ENCODE measurements at places on chromosomes 11 and 22.

DNA sequence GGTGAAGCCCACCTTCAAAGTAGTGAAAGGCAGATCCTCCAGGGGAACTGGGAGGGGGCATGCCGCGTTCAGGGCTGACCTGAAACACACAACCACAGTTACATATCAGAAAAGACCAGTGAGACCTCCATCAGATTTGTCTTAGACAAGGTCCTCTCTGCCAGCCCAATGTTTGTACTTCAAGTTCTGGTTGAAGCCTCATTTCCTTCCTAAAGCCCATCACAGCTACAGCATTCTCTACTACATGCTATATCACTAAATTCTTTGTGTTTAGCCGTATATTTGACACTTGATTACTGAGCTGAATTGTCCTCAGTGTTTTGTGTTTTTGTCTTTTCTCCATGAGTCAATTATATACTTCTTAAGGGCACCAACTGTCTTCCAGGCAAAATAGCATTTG, 40.1 kb downstream of the PI4KA start:
- no peak for DNase-seq

DNA sequence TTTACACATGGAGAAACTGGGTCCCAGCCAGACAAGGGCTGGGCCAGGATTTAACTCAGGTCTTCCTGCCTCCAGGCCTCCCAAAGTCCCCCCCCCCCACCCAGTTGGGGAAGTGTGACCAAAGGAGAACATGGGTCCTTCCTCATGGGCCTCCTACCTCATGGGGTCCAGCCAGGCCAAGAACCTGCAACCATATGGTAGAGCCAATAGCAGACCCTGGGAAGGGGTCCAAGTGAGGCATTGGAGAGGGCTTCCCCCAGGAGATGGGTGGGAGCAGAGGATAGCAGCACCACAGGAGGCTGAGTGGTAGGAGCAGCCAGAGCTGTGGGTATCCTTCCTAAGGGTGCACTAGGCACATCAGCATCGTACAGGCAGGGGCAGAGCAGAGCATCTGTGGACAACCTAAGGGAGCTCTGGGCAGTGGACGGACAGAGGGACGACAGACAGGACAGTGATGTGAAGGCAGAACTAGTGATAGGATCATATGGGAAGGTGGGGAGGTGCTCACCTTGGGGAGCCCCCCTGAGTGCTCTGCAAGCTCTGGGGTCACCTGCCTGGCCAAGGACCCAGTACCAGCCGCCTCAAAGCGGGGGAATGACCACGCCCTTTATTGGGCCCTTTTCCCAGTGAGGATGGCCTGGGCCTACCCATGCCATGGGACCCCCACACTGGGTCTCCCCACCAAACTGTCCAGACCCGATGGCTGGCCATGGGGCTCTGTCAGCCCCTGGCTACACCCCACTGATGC, 4.5 kb downstream of the ARVCF start:
- no peak for DNase-seq

- no peak for DNase-seq
Observed at GRCh38 chr11:79371152-79371551, 69.7 kb downstream of the TENM4 start.

DNA sequence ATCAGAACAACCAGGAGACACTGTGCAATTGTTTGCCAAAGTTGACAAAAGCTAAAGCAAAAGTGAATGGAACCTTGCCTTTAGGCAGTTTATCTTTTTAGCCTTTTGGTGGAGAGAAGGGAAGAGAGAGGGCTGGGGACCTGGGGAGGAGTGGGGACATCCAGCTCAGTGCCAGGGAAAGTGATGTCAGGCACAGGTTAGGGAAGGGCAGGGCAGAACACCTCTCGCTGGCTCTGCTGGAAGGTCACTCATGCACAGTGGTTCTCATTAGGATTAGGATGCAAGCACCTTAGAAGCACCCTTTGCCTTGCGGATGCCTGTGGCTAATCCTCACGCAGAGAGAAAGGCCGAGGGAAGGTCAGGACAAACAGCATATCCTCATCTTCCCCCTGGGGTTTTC, 14.3 kb upstream of the LINC01488 start:
- DNase-seq: no peak

- no peak for DNase-seq
Observed at GRCh38 chr11:8814923-8815240, 96.1 kb upstream of the AKIP1 start.

GRCh38 chr11:76601724-76602123, 68.8 kb downstream of the LRRC32 start:
- DNase-seq: no peak

GRCh38 chr11:122523846-122524805, 131.4 kb upstream of the UBASH3B start:
- no peak for DNase-seq

- no peak for DNase-seq
Observed at GRCh38 chr11:120344302-120345004, 8.2 kb downstream of the ARHGEF12 start.

- DNase-seq: no peak
Observed at GRCh38 chr11:94877443-94878200, 95.7 kb downstream of the CWC15 start.

- DNase-seq: no peak
Observed at GRCh38 chr11:117087446-117087845, 10.8 kb downstream of the SIK3 start.

DNA sequence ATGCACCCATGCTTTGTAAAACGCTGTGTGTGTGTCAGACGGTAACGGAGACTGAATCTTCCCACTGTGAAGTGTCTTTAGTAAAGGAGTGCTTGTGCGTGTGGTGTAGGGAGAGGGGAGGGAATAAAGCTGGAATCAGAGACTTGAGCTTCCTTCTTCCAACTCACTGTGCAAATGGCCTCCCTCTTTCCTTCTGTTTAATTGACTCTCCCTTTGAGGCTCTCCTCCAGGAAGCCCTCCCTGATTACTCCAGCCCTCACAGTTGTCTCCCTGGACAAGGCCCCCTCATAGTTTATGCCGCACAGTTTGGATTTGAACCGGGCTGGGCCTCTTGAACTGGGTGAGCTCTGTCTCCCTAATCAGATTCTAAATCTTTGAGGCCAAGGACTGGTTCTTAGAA, 23.0 kb upstream of the KCNJ11 start:
- DNase-seq: no peak

- DNase-seq: no peak
Observed at GRCh38 chr11:62577046-62577714, 3.5 kb upstream of the EEF1G start.

GRCh38 chr11:120236169-120237107, 3.5 kb upstream of the POU2F3 start:
- DNase-seq: no peak

GRCh38 chr22:50546326-50547262, 895 bp downstream of the KLHDC7B start:
- DNase-seq: no peak

- DNase-seq: no peak
Observed at GRCh38 chr22:31144223-31144622, 3.9 kb upstream of the PLA2G3 start.

GRCh38 chr22:17945888-17946648, 78.3 kb downstream of the MICAL3 start:
- DNase-seq: no peak

DNA sequence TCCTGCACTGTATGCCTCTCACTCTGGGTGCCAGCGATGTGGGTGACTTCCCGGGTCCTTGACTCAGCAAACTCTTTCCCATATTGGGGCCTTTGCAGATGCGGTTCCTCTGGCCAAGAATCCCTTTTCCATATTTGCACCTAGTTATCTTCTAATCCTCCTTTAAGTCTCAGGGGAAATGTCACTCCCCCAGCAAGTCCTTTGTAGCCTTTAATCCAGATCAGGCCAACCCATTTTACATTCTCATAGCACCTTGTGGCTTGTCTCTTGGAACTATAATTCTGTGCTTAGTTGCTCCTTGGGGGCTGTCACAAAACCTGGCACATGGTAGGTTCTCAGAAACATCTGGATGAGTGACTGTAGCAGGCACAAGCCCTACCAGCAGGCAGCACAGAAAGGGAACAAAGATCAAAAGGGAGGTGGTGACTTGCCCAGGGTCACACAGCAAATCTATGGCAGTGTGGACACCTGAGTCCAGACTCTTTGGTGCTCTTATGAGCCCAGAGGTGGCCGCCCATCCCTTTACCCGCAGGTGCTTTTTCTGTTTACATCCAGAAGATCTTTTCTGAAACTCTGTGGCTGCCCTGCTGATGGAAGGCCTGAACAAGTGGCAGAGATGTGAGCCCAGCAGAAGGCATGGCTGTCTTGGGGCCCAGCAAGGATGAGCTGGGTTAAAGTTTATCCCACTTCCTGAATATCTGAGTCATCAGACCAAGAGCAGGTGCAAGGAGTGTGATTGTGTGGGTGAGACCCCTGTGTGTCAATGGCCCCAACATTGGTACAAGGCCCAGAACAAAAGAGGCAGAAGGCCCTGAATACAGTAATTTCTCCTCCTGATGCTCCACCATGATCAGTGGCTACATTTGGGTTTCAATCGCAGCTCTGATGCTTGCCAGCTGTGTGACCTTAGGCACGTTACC, 78.6 kb upstream of the GRK3 start:
- DNase-seq: no peak

DNA sequence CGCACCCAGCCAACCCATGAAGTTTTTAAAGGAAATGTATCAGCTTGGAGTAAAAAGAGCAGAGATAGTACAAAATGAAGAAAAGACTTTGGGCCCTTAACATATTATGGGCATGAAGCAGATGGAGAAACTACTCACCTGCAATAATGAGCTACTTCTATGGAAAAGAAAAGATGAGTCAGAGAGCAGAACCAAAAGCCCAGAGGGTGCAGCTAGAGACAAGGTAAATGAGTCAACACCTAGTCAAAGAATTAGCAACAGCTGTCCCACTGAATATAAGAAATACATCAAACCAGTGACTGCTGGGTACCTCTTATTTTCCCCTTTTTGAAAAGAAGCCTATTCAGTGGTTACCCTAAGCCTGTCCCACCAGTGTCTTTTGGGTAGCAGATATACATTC, 61.8 kb downstream of the RPL27A start:
- DNase-seq: no peak

DNA sequence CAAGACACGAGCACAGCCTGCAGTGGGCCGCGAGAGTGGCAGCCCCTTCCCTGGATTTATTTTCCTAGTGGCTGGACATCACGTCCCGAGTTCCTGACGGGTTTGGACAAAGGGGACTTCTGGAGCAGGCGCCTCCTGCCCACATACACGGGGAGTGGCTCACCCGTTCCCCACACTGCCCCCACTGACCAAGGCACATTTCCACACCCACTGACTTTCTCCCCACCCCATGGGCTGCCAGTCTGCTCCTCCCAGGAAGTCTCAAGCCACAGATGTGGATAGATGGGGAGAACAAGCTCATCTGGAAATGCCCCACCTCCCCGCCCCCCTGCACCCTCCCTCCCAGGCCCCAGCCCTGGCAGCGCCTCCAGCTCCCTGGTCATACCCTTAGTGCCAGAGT, 34.0 kb upstream of the FADD start:
- no peak for DNase-seq

- DNase-seq: no peak
Observed at GRCh38 chr11:33616552-33616951, 84.1 kb downstream of the C11orf91 start.

- no peak for DNase-seq
Observed at GRCh38 chr22:46193898-46194310, 43.6 kb downstream of the PPARA start.

DNA sequence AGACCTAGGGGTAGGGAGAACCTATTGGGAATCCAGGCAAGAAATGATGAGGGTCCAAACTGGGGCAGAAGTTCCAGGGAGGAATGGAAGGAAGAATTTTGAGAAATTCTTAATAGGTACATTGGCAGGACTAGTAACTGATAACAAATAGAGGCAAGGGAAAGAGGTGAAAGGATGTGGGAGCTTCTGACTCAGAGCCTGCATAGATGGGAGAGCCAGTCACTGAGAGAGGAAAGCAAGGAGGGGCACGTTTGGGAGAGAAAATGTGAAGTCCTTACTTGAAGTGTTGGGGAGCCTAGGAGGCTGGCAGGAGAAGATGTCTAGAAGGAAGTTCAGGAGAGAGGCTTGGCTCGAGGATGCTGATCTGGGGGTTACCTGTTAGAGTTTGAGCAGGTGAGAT, 104.6 kb upstream of the NCAM1 start:
- DNase-seq: no peak

- no peak for DNase-seq
Observed at GRCh38 chr11:82794490-82794889, 60.8 kb upstream of the FAM181B start.

DNA sequence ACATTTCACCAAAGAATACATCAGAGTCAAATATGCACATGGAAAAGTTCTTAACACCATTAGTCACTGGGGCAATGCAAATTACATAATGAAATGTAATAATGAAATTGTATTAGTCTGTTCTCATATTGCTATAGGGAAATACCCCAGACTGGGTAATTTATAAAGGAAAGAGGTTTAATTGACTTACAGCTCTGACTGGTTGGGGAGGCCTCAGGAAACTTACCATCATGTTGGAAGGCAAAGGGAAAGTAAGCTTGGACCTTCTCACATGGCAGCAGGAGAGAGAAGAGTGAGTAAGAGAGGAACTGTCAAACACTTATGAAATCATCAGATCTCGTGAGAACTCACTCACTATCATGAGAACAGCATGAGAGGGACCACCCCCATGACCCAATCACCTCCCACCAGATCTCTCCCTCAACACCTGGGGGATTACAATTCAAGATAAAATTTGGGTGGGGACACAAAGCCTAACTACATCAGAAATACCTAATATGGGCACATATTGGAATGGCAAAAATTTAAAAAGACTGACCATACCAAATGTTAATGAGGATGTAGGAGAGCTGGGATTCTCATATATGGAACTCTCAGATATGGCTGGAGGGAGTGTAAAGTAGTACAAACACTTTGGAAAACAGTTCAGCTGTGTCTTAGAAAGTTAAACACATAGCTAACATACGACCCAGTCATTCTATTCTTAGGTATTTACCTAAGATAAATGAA, 65.1 kb upstream of the CD44 start:
- DNase-seq: no peak

DNA sequence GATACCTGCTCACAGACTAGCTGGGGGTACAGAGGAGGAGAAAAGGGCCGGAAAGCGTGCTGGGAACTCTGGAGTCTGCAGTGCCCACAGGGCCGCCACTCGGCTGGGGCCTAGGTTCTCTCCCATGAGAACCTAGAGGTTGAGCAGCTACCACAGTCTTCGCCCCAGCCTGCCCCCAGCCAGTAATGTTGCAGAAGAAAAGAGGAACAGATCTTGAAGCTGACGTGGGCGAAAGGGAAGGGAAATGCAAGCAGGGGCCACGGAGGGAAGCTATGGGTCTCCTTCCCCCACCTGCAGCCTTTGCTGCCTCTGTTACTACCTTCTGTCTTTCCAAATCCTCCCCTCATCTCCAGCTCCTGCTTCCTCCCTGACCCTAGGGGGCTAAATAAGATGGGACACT, 28.8 kb upstream of the P2RY2 start:
- DNase-seq: no peak
